ENCODE measurements at places on chromosomes 7 and 10. TPM values are rescaled to one million over a fixed set of nuclear protein-coding genes. Genes with fewer than 3 reads are reported as not detected.

CLRN3 gene
- not detected for total RNA-seq

JCAD gene
- total RNA-seq, result 0.07 TPM

ANKIB1 gene
- 90.2 TPM for total RNA-seq

TUBB8 gene
- not detected for total RNA-seq

ZNF107 gene
- total RNA-seq, result 10.4 TPM

C7orf57 gene
- 0.85 TPM for total RNA-seq

OR9A2 gene
- not detected for total RNA-seq

Measured in natural killer cell (primary cell).